Heart left ventricle (tissue), 16 donors: ENCODE measurements at places on chromosomes 5 and 9.

DNA sequence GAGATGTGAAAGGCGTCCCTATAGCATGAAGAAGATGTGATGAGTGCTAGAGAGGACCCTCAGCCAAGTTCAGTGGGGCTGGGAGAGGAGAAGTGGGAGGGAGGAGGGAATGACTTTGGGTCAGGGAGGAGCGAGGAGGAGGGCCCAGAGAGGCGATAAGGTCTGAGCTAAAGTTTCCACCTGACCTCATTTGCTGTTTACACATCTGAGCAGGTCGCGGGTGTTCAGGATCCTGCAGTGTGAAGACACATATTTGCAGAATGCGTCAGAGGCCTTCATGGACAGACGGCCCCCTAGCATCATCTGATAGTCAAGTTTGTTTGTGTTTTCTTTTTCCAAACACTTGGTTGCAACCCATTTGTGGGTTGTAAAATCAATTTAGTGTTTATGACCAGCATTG is 18.9 kb upstream of the IGFBPL1 start:
- no peak for DNase-seq

DNA sequence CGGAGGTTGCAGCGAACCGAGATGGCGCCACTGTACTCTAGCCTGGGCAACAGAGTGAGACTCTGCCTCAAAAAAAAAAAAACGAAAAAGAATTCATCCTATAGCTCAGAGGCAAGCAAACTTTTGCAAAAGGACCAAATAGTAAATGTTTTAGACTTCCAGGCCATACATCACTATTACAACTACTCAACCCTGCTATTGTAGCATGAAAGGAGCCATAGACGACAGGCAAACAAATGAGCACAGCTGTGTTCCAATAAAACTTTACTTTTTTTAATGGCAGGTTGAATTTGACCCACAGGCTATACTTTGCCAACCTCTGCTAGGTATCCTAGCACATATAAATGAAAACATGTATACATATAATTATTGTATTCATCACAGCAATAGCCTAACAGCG is 58.9 kb upstream of the SLC30A5 start:
- no peak for DNase-seq

GRCh38 chr5:61748651-61749050 is 416.6 kb downstream of the ZSWIM6 start:
- no peak for DNase-seq

DNA sequence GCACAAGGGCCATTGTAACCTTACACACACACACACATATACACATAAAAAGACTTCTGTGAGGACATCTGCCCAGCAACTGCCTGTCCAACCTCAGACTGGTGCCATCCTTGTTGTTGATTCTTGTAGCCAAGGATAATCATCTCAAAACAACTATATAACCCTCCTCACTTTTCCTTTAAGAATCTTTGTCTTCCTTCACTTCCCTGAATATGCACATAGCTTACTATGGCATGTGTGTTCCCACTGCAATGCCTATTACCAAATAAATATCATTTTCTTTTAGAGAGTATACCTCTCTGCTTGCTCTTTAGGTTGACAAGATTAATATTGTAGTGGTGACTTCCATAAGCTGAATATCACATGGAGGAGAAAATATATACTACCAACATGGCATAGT is 55.2 kb downstream of the APBA1 start:
- no peak for DNase-seq

GRCh38 chr5:73531356-73531755 is 33.1 kb downstream of the BTF3 start:
- DNase-seq: no peak

GRCh38 chr5:152523964-152524363 is 118.9 kb upstream of the NMUR2 start:
- DNase-seq: no peak

DNA sequence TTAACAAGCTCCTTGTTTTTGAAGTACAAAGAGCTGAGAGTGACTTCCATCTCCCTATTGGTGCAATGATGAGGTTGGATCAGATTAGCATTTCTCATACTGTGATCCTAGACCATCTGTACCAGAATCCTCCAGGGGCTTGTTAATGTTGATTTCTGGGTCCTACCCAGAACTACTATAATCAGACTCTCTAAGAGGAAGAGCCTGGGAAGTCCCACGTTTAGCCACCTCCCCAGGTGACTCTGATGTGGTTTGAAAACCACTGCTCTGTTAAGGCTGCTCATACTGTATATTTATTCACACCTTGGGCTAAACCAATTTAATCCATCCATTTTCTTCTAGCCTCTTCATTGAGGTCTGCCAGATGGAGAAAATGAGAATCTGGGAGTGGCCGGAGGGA is 49.6 kb upstream of the SMIM32 start:
- DNase-seq: no peak

DNA sequence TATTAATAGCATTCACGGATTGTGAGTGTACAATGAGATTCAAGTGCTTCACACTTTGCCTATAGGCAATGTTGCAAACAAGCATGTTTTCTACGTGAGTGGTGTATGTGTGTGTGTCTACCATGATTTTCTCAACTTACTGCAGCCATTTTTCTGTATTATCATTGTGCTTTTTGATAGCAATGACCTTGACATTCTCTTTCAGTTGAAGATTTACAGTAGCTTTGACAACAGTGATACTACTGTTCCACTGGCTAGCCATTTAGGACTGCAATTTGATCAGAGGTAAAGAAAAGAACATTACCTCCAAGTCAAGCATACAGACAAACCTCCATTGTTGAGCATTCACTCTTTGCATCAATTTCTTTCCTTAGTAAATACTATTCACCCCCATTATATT is 297.0 kb downstream of the MAN2A1 start:
- DNase-seq: no peak

DNA sequence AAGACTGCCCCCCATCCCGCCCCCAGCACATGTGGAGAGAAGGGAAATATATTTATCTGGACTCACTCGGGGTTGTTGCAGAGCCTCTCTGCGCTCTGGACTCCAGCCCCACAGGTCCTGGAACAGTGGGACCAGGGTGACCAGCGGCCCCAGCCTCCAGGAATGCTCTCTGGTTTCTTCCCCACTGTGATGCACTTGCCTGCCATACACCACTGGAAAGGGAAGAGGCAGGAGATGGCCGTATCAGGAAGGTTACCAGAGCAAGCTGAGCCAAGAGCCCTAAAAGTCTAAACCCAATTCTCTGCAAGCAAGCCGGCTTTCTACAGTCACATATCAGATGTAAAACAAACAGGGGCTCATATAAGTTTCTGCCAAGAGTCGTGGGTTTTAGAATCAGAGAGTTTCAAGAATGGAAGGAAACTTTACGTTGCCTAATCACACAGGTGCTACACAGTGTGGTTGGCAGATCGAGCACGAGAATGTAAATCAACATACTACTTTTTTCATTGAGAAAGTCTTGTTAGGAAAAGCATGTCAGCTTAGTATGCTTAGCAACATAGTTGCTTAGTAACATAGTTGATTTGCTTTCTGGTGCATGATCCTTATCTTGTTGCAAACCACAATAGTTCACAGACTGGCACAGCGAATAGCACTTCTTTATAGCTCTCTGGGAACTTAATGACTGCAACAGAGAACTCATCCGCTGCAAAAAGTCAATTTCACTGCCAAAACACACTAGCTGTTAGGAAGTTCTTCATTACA is 201.2 kb downstream of the TARS1 start:
- no peak for DNase-seq

GRCh38 chr5:172946146-172946545 is 13.1 kb upstream of the RPL26L1 start:
- no peak for DNase-seq

- no peak for DNase-seq
Observed at GRCh38 chr9:23663946-23664345, 162.1 kb downstream of the ELAVL2 start.

DNA sequence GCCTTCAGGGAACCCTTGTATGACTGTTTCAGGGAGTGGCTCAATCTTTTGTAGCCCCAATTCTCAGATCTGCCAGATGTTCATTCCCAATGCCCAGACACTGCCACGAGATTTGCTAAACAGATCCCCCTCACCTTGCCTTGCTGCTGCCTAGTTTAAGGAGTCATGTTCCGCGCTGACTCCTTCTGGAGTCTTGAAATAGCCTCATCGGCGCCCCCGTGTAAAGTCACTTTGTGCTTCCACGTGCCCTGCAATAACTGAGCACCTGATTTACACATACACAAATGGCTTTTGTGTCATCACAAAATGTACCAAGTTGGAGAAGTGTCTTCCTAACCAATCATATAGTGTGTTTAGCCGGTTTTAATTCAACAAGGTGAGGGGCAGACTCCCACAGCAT is 62.3 kb downstream of the PRRT1B start:
- no peak for DNase-seq

DNA sequence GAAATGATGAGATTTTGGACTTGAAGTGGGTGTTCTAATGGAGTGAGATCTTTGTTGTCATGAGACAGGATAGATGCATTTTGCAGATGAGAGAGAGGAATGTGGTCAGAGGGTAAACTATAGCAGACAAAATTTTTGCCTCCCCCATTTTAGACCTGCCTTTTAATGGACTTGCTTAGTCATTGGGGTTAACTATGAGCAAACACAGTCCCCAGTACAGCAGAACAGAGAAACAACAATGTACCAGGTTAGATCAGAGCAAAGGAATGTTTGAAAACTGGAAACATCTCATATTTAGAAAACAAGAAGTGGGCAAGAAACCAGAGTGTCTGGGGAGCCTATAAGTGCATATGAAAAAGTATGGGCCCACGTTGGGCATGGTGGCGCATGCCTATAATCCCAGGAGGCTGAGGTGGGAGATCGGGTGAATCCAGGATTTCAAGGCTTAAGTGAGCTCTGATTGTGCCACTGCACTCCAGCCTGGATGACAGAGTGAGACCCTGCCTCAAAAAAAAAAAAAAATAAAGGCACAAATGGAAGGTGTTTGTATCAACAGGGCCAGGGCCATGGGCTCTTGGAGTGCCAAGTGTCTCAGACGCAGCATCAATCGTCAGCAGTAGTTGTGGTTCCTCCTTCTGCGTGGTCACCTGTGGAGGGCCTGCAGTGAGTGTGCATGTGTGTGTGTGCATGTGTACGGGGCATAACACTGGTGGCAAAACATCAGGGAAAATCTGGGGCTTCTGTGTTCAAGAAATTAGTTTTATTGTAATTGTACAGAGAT is 214.4 kb upstream of the S1PR3 start:
- no peak for DNase-seq

DNA sequence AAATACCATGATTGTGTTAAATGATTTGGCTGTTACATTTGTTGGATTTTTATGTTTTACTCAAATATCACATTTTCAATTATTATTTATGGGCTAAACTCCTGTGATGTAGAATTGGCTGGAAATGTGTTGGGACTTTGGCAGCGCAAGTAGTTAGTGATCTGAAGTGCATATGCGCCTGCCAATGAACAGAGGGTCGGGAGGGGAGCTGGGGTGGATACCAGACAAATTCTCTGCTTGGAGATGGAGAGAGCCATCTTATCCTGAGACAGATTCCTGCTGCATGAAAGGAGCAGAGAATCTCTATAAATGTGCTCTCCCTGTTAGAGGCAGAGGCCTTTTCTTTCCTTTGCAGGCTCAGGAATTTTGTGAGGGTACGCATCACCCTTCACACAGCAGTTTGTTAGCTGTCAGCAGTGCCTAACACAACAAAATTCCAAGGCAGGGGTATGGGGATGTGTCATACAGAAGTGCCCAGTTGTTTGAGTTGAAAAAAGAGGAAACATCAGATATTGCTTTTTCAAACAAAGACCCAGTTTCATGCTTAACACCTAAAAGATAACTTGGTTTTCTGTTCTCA is 489.1 kb downstream of the CSNK1G3 start:
- no peak for DNase-seq

- DNase-seq: no peak
Observed at GRCh38 chr9:35917261-35917660, 8.0 kb downstream of the SPAAR start.
